ENCODE measurements at places on chromosomes 5 and 9.

DNA sequence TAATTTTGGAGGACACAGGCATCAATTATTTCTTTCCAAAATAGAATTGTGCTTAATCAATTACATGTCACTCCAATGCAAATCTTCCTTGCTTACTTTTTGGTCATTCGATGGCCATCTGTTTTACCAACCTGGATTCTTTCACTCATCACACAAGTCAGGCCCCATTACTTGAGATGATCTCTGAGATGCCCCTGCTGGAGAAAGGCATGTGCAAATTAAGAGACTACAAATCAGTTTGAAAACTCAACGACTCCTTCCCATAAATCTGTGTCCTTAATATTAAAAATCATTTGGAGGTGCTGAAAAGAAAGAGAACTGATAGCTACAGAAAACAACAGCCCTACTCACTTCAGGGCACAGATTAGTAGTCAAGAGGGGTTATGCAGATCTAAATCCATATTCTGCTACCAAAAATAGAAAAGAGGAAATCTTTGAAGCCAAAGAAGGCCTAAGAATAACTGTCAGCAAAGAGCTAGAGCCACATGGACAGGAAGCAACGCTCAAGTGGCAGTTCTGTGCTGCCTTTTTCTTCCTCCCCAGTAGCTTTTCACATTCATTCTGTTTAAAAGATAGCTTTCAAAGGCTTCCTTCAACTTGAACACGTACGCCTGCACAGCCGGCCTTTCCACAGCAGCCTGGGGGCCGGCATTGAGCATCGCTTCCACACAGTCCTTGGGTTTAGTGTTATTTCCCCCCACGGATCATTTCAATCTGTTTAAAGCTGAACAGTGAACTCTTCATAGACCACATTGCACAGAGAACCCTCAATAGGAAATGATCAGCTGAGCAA, 79.3 kb upstream of the MAP3K1 start:
- DNase-seq = no peak

GRCh38 chr5:140011297-140011802, 31.7 kb downstream of the NRG2 start:
- DNase-seq = no peak

DNA sequence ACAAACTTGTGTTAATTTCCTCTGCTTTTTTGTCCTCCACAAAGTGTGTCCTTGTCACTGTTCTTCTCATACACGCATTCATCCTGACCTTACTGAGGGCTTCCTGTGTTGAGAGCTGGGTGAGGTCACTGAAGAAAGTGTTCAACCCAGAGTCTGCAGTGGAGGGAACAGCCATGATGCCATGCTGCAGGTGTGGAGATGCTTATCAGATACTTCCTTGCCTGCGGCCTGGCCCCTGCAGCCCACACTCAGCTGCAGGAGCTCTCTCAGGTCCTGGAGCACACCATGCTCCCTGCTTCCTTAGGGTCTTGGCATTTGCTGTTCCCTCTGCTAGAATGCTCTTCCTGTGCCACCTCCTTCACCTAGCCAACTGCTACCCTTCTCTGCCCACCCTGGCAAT, 108.1 kb upstream of the SPRY4 start:
- no peak for DNase-seq

- DNase-seq = no peak
Measured at GRCh38 chr9:76400534-76401096, 6.4 kb upstream of the RFK start.

DNA sequence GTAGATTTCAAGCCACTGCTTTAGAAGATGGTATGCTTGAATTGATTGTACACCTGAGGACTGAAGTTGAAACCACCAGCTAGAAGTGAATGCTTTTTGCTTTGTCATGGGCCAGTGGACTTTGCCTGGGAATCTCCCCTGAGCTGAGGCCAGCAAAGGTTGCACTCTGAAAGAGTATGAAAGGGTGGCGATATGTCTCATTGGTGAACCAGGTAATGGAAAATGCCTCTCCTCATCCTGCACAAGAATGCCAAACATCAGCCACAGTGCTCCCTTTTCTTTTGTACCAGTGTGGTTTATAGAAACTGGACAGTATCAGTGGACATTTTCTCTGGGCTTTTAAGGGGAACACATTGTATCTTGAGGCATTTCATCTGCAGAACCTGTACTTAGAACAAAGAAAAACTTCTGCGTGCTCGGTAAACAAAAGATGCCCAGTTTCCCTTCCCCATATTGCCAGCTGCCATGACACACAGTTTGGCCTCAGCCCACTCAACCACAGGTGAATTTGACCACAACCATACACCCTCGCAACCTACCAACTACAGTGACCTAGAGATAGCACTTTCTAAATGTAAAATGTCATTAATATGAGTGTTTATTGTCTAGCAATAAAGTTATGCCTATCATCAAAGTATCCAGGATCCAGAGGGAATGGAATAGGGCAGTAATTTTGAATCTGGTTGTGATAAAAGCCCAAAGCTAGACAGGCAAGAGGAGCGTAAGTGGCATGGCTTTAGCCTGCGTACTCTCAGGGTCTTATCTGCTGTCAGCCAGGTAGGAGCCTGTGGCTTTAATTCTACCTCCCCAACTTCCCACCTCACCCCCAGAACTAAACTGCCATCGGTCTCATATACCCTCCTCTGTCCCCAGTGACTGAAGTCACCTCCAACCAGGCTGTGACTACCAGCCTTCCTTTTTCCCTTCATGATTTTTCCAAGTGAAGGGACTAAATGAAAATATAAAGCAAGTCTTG, 79.5 kb upstream of the LHFPL2 start:
- no peak for DNase-seq

DNA sequence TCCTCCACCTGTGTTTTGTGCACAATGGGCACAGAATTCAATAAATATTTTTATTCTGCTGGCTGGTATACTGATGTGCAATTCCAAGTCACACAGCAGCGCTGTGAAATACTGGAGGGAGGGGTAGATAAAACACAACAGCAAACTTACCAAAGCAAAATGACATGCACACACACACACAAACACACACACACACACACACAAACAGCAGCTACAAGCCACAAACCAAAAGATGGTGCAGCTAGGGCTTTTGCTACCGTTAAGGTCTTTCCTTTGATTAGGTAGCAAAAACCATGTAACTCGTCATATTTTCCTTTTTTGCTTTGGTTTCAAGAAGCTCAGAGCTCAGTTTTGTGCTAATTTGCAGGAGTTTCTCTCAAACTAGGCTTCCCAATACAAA, 1.8 kb upstream of the TBCA start:
- no peak for DNase-seq

GRCh38 chr9:135618866-135619598, 20.3 kb downstream of the GLT6D1 start:
- DNase-seq = no peak

- DNase-seq = no peak
Measured at GRCh38 chr9:10633785-10634184, 21.0 kb upstream of the PTPRD start.

DNA sequence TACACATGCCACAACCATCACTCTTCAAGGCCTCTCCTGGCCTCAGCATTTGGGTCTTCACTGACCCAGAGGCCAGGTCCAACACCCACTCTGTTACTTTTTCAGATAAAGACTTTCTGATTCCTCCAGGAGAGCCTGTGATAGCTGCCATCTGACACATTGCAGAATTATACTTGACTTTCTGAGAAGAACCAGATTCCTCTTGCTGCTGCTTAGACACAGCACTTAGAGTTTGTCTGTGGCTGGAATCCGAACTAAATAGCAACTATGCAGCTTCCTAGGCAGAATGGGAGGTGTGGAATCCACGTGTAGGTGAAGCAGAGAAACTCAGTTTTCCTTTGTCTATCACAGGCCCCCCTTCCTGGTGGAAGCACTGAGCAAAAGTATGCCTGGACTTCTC, 344.7 kb upstream of the SLC30A5 start:
- no peak for DNase-seq

DNA sequence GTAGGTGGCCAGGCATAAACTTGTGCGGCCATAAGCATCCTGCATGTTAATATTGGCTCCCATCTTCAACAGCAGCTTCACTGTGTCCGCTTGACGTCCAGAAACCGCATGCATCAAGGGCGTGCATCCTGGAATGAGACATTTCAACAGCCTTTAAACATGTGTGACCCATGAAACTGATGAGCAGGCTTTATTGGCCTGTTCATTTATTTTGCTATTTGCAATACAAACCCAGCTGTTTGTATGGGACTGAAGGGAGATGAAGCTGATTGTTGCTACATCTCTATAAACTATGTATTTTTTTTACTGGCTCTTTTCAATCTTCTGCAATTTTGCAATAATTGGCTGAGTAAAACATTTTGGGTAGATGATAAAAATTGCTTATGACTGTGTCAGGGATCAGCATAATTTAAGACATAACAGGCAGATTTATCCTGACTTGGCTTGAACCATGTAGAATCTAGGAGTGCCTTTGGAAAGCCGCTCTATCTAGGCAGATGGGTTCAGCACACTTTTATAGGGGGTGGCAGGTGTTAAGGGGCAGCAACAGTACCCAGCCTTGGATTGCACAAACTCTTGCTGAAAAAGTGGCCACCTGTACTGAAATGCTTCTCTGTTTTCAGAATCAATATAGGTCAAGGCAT, 56.9 kb downstream of the ANKRD55 start:
- no peak for DNase-seq

GRCh38 chr9:60545878-60546385, 368.3 kb upstream of the SPATA31A5 start:
- DNase-seq = no peak

GRCh38 chr5:177466861-177467260, 6.6 kb downstream of the DBN1 start:
- DNase-seq = no peak

DNA sequence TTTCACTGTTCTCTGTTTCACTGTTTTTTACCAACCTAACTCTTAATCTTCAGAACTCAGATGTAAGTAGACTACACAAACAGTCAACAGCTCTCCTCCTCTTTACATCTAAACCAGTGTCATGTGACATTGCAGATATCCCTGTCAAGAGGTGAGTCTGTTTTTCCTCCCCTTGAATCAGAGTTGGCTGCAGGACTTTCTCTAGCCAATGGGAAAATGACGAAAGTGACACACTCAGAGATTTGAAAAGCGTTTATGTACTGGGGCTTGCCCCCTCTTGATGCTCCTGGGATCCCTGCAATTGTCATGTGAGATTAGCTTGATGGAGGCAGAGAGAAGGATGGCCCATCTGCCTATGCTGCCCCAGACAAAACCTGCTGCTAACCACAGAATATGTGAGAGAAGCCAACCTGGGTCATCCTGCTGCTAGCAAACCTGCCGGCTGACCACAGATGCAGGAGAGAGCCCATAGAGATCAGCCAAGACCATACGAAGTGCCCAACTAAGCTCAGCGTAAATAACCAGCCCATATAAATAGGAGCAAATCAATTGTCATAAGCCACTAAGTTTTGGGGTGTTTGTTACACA, 111.1 kb downstream of the ASTN2 start:
- DNase-seq = no peak

GRCh38 chr9:81183761-81184160, 505.6 kb downstream of the TLE1 start:
- no peak for DNase-seq

- DNase-seq = no peak
Measured at GRCh38 chr5:67031692-67032091, 164.9 kb downstream of the CD180 start.

DNA sequence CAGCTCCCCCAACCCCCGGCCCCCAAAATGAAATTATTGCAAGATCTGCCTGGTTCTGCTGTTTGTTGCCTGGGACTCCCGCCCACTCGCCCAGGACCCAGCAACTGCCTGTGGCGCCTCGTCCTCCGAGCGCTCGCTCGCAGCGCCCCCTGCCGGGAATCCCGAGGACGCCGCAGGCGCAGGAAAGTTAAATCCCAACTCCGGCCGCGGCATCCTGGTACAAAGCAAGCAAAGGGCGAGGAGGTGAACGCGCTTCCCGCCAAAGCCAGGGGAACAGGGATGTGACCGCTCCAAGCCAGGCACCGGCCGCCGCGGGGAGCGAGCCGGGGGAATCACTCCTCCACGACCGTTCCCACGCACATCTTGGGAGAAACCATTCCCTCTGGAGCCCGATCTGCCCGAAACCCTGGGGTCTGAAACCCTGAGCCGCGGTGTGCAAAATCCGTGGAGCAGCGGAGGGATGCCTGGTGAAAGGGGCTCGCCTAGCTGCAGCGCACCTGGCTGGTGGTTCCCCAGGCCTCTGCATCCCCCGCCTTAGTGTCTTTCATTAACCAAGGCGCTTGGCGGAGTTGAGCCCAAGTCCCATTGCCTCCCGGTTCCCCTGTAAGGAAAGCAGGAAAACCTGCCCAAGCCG, 1.3 kb downstream of the SEMA5A start:
- DNase-seq = no peak

DNA sequence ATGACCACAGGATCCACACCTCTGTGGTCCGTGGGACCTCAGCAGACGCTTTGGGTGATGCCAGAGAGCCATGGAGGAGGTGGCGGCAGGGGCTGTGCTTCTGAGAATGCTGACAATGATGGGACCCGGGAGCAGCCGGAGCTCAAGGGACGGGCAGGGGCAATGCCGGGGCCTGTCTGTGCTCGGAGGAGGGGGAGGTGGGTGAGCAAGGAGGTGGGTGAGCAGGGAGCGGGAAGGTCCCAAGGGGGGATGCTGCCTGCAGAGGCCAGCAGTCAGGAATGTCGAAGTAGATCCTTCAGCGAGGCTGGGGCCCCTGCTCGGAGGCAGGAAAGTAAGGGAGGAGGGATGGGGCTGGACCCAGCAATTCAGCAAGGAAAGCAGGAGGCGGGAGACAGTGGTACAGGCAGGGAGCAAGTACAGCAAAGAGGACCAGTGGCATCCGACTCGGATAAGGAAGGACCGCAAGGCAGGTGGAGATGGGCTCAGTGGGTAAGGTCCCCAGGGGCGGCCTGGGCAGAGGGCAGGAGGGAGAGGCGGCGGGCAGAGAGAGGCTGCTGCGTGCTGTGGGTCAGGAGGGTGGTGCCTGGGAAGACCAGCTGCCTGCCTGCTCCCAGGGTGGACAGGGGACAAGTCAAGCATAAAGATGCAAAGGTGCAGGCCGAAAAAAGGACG, 49.0 kb downstream of the ADAMTS2 start:
- no peak for DNase-seq

GRCh38 chr5:104052558-104053352, 490.2 kb upstream of the NUDT12 start:
- no peak for DNase-seq

GRCh38 chr5:112718344-112718743, 19.3 kb upstream of the APC start:
- no peak for DNase-seq

Data from NCI-H1092 (cell line).